ENCODE measurements at places on chromosomes 13 and 19. TPM values are rescaled to one million over a fixed set of nuclear protein-coding genes. Genes with fewer than 3 reads are reported as not detected.

DNA sequence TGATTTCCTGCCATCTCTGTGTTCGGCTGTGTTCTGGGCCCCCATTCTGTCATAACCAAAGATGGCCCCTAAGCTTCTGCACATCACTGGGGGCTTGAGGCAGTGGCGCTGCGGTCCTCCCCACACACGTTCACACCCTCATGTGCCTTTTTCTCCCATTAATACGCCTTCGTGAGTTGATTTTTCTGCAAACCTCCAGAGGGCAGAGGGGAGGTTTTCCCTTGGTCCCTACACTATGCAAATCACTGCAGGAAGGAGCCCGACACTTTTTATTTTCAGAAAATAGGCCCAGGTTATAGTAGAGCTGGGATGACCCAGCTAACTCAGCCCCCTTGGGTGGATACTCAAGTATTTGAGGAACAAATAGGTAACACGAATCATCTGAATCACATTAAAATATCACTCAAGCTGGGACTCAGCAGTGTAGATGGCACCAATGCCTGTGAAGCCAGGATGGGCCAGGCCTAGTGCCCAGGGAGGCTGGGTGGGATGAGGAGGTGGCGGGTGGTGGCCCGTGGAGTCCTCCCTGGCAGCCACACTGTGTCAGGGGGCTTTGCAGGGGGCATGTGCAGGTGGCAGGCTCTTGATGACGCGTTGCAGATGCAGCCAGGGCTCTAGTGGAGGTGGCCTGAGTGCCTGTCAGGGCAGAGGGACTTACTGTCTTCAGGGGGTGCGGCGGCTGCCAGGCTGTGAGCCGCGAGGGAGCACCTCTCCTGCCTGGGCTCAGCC lies 234.3 kb downstream of the TEX29 start:
- H3K36me3 ChIP-seq, result no peaks in the 10 kb centered on the region
- peaks cover 4% of the 10 kb centered on the region for H3K27me3 ChIP-seq
- no peaks in the 10 kb centered on the region for H3K4me1 ChIP-seq
- no peak overlapping the region for H3K4me3 ChIP-seq
- H3K27ac ChIP-seq, result no peak overlapping the region

DNA sequence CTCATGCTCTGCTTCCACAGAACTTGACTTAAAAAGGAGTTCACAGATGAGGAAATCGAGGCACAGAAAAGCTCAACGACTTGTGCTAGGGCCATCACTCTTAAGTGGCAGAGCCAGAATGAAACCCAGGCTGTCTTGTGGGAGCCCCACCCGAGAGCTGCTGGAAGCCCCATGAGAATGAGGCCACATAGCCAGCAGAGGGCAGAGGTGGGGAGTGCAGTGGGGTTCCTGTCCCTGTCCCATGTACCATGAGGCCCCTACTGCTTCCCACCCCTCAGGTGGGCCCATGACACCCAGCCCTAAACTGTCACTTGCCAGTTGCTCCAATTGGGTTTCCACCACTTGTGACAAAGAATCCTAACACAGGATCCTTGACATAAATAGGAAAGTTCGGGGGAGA lies 175.9 kb downstream of the IRS2 start:
- no peaks in the 10 kb centered on the region for H3K27me3 ChIP-seq
- H3K36me3 ChIP-seq, result no peaks in the 10 kb centered on the region
- H3K27ac ChIP-seq, result no peak overlapping the region
- H3K4me3 ChIP-seq, result no peak overlapping the region

DNA sequence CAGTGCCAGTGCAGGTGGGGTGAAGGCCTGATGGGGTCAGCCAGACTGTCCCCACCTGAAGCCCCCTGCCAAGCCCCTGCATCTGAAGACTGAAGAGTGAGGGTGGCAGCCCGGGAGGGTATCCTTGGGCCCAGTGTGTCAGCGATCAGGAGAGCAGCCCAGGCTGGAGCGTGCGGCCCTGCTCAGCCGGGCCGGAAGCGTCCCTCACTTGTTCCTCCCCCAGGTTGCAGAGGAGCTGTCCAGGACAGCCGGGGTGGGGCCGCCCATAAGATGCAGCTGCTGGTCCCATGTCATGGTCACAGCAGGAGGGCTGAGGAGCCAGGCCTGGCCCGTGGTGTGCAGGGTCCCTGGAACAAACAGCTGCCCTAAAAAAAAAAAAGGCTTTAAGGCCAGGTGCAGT lies 55.4 kb downstream of the KDM4B start:
- no peak overlapping the region for H3K4me3 ChIP-seq
- H3K4me1 ChIP-seq, result peaks cover 55% of the 10 kb centered on the region
- H3K36me3 ChIP-seq, result peaks cover 10% of the 10 kb centered on the region
- H3K27me3 ChIP-seq, result no peaks in the 10 kb centered on the region
- peak; percentile 79 for DNase-seq

DNA sequence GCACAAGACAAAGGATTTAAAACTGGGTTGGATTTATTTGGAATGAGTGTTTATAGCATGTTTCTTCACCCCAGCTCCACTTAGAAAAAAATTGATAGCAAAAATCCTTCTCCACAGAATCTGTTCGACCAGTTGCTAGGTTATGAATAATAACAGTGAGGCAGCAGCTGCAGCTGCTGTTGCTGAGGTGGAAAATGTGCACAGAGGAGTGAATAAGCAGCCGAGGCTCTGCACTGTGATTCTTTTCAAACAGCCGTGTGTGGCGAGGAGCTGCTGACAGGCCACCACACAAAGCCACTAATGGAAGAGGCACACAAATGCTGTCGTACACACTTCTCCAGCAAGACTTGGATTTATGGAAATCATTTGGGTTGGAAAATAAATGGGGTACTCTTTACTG lies 6.4 kb upstream of the RASL11A start:
- H3K4me1 ChIP-seq, result peaks cover 5% of the 10 kb centered on the region
- H3K27me3 ChIP-seq, result no peaks in the 10 kb centered on the region
- H3K36me3 ChIP-seq, result peaks cover 3% of the 10 kb centered on the region
- no peak overlapping the region for H3K4me3 ChIP-seq
- peak; percentile 94 for DNase-seq

DNA sequence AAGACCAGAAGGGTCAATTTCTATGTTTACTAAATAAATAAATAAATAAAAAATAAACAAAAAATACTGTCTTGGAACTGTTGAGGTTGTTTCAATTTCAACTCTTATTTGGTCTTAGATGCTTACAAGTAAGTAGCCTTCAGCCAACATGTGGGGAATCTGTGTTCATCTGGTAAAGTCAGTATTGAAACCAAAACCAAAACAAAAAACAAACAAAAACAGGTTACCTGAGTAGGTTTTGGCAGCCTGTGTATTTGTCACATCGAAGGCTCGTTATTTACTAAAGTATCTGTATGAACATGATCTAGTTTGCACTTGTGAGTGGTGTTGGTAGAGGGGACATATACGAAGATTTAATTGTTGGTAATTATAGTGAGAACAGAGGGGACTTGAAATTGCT lies 471.5 kb downstream of the SLITRK5 start:
- H3K36me3 ChIP-seq, result no peaks in the 10 kb centered on the region
- H3K27ac ChIP-seq, result no peak overlapping the region
- H3K4me3 ChIP-seq, result no peak overlapping the region
- no peak for DNase-seq

DNA sequence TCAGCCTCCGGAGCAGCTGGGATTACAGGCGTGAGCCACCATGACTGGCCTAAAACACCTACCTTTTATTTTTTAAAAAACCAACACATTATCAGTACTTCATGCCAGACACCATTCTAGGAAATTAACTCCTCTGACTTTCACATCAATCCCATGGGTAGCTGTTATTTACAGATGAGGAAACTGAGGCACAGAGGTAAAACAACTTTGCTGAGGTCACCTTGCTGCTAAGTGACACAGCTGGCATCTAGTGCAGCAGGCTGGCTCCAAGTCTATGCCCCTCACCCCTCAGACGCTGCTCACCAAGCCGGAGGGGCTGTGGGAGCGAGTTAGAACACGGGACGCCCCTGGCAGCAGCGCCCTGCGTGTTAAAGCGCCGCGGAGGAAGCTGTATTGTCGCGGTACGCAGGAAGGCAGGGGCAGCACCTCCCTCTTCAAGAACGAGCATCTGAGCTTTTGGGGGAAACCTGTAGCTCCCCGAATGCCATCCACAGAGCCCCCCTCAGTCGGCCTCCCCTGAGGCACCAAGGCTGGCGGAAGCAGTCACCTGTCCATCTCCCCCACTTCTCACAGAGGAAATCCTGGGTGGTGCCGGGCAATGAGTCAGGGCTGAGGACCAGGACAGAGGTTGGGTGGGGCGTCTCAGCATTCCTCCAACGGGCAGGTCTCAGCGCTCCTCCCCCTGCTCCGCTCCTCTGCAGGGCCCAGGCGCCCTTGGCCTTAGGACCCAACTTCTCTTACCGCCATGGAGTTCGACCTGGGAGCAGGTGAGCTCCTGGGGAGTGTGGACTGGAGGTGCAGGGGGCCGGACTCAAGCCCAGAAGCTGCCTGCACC lies at the start of gene C19orf33:
C19orf33 (plus strand) TSS at position 735 of the 835 bp plus-strand sequence; CDS start at position 746, 11 bp downstream.
- no peak for DNase-seq
- H3K27me3 ChIP-seq, result no peaks in the 10 kb centered on the region

DNA sequence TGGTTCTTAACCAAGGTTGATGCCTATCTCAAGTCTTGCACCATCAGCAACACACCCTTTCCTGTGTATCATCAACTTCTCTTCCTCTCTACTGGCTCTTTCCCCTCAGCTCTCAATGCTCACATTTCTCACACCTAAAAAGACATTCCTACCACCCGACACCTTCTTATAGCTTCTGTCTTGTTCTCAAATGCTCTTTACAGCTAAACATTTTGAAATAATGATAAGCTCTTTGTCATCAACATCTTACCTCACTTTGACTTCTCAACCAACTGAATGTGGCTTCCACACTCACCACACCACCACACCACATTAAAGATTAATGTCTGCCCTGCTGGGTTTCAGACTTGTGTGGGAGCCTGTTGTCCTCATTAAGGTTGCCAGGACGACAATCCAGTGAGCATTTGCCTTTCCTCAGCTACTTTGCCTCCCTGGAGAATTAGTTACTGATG lies 67.8 kb downstream of the RXFP2 start:
- H3K4me1 ChIP-seq, result no peaks in the 10 kb centered on the region
- no peak overlapping the region for H3K27ac ChIP-seq
- no peak for DNase-seq
- H3K36me3 ChIP-seq, result no peaks in the 10 kb centered on the region
- no peaks in the 10 kb centered on the region for H3K27me3 ChIP-seq
- no peak overlapping the region for H3K4me3 ChIP-seq

DNA sequence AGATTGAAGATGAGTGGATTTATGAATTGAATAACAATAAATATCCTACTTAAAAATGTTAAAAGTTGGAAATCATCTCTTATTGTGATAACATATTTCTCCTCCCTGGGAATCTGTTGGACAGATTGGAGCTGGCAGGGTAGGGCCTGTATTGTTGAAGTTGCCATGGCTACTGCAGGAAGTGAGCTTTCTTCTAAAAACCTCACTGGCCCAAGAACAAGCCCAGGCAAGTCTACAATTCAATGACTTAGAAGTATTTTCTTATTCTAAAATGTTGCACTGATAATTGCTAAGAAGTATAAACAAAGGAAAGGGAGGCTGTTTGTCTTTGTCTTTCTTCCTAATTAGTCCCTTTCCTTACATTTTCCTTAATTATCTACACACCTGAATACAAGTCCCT lies 112.1 kb downstream of the DLEU7 start:
- no peaks in the 10 kb centered on the region for H3K4me1 ChIP-seq
- H3K27ac ChIP-seq, result no peak overlapping the region
- no peaks in the 10 kb centered on the region for H3K36me3 ChIP-seq
- DNase-seq, result peak; percentile 36
- no peak overlapping the region for H3K4me3 ChIP-seq

DNA sequence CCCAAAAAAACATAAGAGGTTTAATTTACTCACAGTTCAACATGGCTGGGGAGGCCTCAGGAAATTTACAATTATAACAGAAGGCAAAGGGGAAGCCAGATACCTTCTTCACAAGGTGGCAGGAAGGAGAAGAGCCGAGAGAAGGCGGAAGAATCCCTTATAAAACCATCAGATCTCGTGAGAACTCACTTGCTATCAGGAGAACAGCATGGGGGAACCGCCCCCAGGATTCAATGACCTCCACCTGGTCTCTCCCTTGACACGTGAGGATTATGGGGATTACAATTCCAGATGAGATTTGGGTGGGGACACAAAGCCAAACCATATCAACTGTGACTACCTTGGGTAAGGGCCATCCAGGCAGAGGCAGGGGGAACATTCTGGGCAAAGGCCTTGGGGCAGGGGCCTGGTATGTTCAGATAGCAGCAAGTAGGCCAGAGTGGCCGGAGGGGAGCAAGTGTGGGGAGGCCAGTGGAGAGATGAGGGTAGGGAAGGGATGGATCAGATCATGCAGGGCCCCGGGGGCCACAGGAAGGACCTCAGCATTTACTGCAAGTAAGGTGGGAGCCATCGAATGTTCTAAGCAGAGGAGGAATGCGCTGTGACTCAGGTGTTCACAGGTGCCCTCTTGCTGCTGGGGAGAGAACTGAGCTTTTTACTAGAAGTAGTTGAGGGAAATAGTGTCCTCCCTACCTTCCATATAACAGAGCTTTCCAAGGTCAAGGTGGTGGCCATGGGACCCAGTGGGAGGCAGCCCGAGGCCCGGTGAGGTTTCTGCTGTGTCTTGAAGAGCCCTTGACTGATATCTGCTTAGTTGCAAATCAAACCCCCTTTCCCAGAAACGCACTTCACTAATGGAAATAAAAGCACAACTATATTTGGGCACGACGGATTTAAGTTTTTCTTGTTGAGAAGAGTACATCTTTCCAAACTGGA lies 18.0 kb downstream of the RAB3D start:
- H3K4me3 ChIP-seq, result no peak overlapping the region
- H3K27me3 ChIP-seq, result no peaks in the 10 kb centered on the region
- DNase-seq, result no peak
- H3K36me3 ChIP-seq, result peaks cover 3% of the 10 kb centered on the region
- peaks cover 21% of the 10 kb centered on the region for H3K4me1 ChIP-seq

GRCh38 chr13:30690282-30691188 lies 44.8 kb upstream of the ALOX5AP start:
- no peaks in the 10 kb centered on the region for H3K27me3 ChIP-seq
- H3K27ac ChIP-seq, result peak overlapping the region; percentile 84
- H3K4me3 ChIP-seq, result peak overlapping the region; percentile 23

DNA sequence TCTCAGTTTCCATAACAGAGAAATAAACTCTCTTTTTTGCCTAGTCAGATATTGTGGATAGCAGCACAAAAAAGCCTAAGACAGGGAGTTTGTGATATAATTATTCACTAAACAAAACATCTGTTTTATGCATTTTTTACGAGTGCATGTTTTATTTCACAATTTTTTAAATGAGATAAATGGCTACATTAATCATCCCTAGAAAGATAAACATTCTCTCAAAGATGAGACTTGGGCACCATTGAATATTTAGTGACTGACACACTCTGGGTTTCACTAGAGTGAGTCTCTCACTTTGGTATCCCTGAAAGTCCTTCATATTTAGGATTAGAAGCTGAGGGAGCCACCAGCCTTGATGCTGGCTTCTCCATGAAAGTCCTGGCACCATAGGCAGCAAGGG lies 74.3 kb upstream of the LRCH1 start:
- no peaks in the 10 kb centered on the region for H3K36me3 ChIP-seq
- no peak for DNase-seq
- H3K27me3 ChIP-seq, result no peaks in the 10 kb centered on the region
- H3K4me1 ChIP-seq, result no peaks in the 10 kb centered on the region
- H3K27ac ChIP-seq, result no peak overlapping the region
- H3K4me3 ChIP-seq, result no peak overlapping the region

ZNF91 gene
- 68.4 TPM for total RNA-seq

CLIP3 gene
- total RNA-seq, result 2.9 TPM
